HS-27A (cell line): ENCODE measurements at places on chromosomes 12 and 14.

- no peak for DNase-seq
Measured at GRCh38 chr12:1766110-1766509, 54.3 kb upstream of the LRTM2 start.

DNA sequence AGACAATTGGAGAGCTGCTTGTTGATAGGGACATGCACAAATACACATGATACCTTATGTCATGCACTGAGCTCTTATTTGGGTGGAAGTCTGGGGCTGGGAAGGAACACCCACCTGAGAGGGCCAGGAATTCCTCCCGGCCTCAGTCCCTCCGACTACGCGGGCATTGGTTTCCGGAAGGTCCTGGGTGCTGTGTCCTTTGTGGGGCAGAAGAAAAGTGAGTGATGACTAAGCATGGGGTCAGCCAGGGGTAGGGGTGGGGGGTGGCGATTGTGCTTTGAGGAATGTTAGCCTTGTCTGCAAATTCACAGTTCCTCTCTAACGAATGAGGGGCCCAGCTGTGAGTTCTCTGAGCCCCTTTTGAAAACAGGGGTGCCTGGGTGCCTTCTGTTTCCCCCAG is 798 bp downstream of the CELA1 start:
- no peak for DNase-seq

- no peak for DNase-seq
Measured at GRCh38 chr14:69535230-69535848, 39.3 kb downstream of the CCDC177 start.

- DNase-seq: no peak
Measured at GRCh38 chr12:53677800-53678148, 1.9 kb upstream of the ATP5MC2 start.

DNA sequence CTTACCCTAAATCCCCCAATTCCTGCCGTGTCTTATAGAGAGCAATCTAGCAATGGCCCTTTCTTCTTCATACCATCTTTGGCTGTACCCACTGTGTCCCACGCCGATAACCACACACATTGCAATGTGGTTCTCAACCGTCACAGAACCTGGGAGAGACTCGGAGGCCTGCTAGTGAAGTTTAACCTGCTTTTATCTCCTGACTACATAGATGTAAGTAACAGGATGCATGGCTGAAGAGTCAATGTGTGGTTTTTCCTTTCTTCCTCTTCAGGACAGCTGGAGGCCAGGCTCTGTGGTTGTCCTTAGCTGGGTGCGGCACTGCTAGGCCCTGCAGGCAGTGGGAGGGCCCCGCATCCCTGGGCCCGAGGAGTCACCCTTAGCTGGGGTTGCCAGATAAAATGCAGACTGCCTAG is 51.3 kb downstream of the ZNF664 start:
- no peak for DNase-seq

DNA sequence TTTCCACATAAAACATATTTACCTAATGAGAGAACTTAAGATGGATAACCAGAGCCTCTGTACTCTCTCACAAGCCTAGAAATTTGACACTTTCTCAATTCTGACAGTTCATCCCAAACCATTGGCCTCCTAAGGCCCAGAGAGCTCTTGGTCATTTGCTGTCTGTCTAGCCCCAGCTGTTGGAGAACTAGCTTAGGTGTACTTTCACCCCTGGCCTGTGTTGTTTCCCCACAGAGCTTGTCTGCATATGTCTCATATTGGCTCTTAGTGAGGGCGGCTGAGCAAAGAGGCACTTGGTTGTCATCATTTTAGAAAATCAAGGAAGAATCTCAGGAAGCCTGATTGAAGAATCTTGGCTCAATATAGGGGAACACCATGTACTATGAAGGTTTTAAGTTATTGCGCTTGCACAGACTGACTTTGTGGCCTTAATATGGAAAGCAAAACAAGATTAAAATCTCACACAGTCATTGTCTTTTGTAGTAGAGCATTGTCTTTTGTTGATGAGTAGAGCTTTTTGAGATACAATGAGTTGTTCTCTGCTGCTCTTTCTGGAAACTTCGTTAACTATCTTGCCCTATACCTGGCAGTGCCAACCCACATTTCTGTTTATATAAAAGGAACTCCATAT is 324.6 kb downstream of the RAD51B start:
- DNase-seq: no peak

DNA sequence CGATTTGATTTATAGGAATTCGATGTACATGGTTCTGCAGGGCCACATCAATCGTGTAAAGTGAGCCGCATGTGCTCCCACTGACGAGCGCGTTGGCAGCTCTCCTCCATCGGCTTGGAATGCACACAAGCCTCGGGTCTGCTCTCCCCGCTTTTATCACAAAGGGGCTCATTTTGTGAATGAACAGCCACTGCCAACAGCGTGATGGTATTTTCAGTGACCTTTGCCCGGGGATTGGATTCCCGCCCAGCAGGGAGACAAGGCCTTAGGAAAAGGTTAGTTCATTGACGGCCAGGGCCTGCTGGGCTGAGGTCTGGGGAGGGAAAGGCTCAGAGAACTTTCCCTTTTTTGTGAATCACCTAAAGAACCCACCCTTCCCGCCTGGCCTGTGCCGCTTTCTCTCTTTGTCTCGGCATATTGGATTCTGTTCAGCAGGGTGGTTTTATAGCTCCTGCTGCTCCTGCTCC is 232.1 kb downstream of the MSRB3 start:
- DNase-seq: no peak

DNA sequence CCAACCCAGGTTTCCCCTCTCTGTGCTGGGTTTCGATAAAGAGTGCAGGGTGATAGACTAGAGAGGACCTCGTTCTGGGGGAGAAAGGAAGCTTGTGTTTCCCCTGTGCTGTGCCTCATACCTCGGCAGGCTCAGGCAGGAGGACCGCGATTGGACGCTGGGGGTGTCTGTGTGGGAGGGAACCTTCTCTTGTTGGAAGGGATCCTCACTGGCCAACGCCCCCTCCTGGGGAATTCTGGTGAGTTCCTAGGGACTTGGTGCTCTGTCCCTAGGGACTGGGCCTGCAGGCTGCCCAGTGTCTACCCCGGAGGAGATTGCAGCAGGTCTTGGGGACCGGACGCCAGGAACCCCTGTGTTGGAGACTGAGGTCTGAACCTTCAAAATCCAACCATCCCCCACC is 157.4 kb upstream of the PRMT8 start:
- no peak for DNase-seq

GRCh38 chr12:51848841-51849735 is 570 bp upstream of the FIGNL2 start:
- DNase-seq: no peak

- no peak for DNase-seq
Measured at GRCh38 chr14:96581902-96582301, 79.7 kb downstream of the PAPOLA start.

DNA sequence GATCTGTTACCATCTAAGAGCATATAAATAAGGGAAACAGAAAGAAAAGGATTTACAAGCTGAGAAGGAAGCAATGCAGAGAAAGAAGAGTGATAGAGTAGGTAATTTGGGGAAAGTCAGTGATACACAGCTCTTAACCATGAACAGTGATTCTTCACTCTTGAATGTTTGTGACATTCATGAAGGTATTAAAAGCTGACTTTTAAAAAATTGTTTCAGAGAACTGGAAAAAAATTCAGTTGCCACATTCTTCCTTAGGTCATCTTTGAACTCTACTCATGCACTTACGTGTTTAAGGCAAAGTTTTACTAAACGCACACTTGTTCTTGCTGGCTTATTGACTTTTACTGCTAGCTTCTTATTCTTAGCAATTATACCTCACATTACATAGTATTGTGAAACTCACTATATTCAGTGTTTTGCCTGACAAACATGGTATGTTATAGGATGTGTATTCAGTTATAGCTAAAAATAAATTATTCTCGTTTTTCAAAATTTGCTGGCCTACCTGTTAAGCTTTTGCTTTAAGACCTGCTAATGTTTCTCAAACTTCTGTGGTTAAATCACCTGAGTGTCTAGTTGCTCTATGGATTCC is 10.9 kb downstream of the HIF1A start:
- DNase-seq: no peak

- no peak for DNase-seq
Measured at GRCh38 chr14:102071283-102071998, 15.4 kb downstream of the HSP90AA1 start.

- DNase-seq: no peak
Measured at GRCh38 chr12:21881965-21882364, 59.3 kb downstream of the ABCC9 start.

DNA sequence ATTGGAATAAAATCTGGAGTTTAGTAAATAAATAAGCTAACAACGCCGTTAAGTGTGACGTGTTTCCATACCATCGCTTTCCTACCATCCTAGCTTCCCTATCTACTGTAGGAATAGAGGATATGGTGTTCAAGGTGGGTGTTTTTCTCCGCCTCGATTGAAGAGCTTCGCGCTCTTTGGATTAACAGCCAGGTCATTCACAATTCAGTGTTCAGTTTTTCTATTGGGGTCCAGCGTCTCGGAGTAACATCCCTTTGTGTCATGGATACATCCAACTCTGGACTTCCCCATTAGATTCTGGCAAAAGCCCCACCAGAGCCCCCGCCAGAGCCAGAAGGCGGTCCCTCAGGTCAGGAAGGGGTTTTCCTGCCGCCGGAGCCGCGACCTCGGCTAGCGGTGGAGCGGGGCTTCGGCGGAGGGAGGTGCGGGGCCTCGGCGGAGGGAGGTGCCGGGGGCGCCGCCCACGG is 1.2 kb upstream of the SRGAP1 start:
- no peak for DNase-seq

GRCh38 chr14:70018713-70019211 is 139.5 kb downstream of the SMOC1 start:
- no peak for DNase-seq

DNA sequence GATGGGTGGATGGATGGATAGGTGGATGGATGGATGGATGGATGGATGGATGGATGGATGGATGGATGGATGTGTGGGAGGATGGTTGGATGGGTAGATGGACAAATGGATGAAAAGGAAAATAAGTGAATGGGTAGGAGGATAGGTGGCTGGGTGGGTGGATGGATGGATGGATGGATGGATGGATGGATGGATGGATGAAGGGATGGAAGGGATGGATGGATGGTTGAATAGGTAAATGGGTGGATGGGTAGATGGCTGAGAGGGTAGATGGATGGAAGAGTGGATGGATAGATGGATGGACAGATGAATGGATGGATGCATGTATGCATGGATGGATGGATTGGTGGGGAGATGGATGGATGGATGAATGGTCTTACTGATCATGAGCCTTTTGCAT is 36.5 kb downstream of the MAP1LC3B2 start:
- DNase-seq: no peak

- DNase-seq: no peak
Measured at GRCh38 chr12:89156340-89156739, 196.0 kb downstream of the DUSP6 start.

DNA sequence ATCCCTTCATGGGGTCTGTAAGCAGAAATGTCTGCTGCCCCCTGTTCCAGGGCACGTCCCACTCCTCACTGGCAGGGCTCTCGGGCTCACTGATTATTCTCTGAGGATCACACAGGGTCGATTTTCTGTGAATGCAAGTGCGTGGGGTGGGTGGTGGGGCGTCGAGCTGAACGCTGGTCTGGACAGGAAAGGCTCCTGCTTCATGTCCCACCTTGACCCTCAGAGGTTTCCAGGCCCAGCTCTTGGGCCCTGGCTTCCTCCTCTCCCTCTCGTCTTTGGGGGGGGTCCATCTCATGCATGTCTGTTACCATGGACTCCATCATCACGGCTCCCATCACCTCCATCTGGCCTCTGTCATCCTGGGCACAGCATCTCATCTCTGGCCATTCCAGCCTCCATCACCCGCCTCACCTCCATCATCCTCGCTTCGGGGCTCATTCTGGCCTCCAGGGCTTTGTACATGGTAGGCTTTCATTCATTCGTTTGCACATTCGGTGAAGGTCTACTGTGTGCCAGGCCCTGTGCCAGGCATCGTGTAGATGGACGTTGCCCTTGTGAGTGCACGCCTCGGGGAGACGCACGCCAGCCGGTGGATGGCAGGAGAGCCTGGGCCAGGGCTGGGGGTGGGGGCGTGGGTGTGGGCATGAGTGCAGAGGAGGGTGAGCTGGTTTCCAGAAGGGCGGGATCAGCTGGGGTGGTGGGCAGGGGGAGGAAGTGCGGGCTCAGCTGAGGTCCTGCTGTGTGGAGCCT is 34.7 kb downstream of the RTL1 start:
- no peak for DNase-seq

GRCh38 chr12:121334513-121335343 is 17.5 kb downstream of the ANAPC5 start:
- DNase-seq: peak; percentile 8

DNA sequence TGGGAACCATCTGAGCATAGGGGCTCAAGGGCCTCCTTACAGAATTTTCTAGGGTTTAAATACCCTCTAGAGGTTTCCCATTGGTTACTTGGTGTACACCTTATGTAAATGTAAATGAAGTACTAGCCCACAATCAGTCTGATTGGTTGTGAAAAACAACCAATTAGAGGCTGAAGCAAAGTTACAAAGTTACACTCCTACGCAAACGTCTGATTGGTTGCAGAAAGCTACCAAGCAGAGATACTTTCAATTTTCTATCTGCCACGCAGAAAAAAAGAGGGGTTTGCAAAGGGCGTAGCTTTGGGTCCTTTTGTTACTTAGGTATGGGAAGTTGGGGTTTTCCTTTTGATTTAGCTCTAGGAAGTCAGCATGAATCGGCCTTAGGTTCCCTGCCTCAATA is 1.8 kb upstream of the TMEM19 start:
- no peak for DNase-seq

DNA sequence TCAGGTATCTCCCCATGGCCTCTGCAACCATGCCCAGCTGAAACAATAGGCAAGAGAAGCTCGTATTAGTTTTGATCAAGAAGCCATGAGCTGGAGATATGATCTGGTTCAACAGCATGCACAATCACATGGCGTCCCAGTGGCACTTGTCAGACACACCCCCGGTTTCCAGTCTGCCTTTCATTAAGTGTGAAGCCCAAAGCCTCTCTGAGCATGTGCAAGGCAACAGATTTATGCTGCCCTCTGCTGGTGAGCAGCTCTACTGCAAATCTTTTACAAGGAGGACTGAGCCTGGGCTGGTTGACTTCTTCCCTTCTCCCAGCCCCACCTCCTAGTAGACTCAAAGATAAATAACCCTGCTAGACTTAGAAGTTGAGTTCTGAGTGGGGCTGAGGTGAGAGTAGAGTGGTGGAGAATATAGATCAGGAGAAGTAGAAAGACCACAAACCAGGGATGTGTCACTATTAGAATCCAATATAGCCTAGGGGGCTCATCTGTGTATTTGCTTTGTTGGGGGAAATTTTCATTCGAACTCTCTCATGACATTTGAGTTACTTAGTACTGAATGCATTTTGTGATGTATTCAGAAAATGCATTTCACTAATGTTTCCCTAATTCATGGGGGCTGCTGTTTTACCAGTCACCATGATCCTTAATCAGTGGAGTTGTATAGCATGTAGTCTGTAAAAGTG is 53.7 kb upstream of the MBIP start:
- peak; percentile 87 for DNase-seq

DNA sequence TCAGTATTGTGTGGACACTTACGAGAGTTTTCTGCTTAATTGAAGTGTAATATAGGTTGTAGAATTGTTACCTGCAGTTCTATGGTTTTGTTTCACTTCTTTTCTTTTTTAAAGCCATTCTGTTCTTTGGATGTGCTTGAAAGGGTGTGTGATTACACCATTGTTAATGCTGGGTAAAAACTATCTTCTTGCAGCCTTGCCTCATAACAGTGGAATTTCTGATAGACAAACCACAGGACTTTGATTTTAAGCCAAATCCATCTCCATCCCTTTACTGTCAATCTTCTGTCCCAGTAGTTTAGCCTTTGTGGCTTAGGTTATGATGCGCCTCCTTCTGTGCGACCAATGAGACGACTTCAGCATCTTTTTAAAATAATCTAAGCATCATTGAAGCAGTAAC is 182.3 kb downstream of the PELI2 start:
- DNase-seq: peak; percentile 22

- no peak for DNase-seq
Measured at GRCh38 chr12:25051656-25052195, 102.8 kb upstream of the BCAT1 start.
